ENCODE measurements at places on chromosomes 2 and 18.

- DNase-seq = no peak
These were observed 239.2 kb downstream of the CMPK2 start for GRCh38 chr2:6626401-6627012.

DNA sequence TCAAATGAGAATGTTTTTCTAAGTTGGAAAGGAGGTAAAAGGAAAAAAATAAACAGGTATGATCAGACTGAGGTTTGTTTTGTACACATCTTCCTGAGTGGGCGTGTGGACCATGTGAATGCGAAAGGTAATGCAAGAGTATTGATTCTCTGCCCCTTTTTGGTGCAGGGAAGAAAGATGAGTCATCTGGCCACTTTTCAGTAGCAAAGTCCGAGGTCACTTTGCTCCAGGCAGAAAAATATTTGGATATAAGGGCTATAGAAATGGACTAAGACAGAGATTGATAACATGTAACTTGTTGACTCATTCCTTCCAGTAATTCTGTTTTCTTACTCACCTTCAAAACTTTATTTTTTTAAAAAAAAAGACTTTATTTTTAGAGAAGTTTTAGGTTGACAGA is 130.5 kb downstream of the DSEL start:
- no peak for DNase-seq

DNA sequence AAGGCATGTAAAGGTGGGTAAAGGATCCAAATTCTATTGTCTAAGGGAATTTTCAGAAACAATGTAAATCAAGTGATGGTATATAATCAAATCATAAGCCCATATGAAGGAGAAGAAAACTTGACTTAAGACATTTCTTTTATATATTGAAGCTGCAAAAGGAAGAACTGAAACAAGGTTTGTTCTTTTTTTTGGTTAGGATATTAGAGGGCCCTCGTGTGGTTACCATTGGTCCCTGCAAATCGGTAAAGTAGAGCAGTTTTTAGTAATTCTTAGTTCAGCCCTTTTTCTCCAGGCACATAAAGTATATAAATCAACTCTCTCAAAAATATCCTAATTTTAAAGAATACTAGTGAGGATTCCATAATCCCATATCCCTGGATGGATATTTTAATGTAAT is 105.6 kb upstream of the STK17B start:
- no peak for DNase-seq

- DNase-seq = no peak
These were observed 23.1 kb upstream of the PNO1 start for GRCh38 chr2:68134554-68134953.

DNA sequence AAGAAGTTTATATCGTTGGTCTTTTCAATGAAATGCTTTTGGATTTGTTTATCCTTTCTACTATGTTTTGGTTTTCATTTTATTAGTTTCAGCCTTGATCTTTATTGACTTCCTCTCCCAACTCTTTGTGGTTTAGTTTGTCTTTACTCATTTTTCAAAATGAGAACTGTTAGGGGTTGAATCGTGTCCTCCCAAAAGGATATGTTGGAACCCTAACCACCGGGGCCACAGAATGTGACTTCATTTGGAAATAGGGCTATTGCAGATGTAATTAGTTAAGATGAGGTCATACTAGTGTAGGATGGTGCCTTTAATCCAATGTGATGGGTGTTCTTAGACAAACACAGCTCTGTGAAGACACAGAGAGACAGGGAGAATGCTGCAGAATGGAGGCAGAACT is 60.4 kb upstream of the IL1R2 start:
- DNase-seq = no peak

DNA sequence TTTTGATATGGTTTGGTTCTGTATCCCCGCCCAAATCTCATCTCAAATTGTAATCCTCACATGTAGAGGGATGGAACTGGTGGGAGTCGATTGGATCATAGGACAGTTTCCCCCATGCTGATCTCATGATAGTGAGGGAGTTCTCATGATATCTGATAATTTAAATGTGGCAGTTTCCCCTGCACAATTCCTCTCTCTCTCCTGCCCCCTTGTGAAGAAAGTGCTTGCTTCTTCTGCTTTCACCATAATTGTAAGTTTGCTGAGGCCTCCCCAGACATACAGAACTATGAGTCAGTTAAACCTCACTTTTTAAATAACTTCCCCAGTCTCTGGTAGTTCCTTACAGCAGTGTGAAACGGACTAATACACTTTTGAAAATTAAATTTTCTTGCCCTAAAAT is 12.3 kb upstream of the KCNJ3 start:
- no peak for DNase-seq

DNA sequence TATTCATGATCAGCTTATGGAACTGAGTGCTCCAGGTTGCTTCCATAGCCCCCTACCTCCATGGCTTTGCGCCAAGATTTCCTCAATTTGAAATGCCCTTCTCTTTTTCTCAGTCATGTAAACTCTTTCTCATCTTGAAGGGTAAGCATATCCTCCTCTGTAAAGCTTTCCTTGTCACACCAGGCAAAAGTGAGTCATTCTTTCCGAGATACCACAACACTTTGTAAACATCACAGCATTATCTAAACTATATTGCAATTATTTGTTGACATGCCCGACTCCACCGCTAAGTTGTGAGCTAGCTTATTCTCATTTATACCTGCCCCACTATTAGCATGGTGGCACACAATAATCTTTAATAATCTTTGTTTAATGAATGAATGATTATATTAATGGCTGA is 419.5 kb upstream of the CHST9 start:
- DNase-seq = no peak

DNA sequence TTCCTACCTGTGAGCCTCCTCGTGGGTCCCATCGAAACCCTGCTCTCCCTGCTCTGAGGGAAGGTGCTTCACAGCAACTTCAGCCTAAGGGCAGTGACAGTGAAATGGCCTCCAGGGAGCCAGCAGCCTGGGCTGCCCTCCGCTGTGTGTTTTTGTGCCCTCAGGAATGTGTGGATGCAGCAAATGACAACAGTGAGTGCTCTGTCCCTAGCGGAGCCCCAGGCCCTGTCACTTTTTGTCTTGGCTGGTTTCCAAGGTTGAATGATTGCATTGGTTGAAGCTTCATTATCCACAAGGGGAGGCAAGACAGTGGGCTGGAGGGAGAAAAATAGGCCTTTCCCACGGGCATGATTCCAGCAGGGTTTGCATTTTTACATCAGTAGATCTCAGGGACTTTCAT is 42.9 kb downstream of the STON1 start:
- no peak for DNase-seq

GRCh38 chr18:56235071-56235470 is 403.3 kb downstream of the TXNL1 start:
- DNase-seq = no peak

- no peak for DNase-seq
These were observed 21.4 kb upstream of the FAM228A start for GRCh38 chr2:24153478-24153877.

Measured in T follicular helper cell (primary cell).